ENCODE measurements at places on chromosomes 13 and 19.

DNA sequence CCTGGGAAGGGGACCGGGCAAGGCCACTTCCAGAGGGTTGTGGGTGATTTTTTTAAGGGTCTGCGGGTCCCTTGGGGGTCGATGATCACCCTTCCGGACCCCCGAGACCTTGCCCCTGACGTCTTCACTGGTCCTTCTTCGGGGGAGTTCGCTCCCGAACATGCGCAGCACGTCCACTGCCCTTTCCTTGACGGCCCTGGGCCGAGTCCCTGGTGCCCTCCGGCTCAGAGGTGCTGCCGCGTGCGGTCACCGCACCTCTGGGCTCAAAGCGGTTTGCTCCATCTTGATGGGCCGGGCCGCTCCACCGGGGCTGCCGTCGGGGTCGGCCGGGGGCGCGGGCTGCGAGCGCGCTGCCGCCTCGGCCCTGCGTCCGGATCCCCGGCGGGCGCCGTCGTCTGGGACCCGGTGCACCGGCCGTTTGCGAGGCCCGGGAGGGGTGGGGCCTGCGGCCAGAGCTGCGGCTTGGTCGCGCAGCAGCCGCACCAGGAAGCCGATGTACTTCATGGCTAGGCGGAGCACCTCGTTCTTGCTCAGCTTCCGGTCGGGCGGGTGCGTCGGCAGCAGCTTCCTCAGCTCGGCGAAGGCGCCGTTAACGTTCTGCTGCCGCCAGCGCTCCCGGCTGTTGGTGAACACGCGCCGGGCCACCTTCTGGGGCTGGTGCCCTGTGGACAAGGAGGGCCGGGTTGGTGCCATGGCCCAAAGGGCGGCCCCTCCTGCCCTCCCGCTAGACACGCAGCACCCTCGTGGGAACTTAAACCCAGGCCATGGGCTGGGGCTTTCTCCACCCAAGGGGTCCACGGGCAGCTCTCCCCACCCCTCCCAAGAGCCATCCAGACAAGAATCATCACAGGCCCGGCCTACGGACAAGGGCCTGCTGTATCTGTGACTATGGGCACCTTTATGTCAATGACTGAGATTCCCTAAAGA lies 3.3 kb downstream of the LYL1 start:
- peak; percentile 52 for DNase-seq

GRCh38 chr13:26985285-26985878 lies 186.2 kb downstream of the USP12 start:
- DNase-seq, result peak; percentile 18

DNA sequence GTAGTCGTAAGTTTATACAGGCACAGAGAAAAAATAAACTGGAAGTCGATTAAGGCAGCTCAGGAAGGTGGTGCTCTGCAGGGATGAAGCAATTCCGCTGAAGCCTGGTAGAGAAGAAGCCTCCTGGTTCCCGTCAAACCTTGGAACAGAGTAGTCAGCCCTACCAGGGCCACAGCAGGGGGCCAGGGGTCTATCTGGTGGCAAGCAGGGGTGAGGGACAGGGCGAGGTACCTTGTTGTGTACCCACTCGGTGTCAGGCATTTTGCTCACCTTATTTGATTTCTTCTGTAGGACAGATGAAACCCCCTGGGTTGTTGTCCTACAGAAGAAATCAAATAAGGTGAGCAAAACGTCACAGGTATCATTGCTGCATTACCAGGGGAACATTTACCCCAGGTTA lies 70.6 kb downstream of the C13orf42 start:
- DNase-seq, result no peak

DNA sequence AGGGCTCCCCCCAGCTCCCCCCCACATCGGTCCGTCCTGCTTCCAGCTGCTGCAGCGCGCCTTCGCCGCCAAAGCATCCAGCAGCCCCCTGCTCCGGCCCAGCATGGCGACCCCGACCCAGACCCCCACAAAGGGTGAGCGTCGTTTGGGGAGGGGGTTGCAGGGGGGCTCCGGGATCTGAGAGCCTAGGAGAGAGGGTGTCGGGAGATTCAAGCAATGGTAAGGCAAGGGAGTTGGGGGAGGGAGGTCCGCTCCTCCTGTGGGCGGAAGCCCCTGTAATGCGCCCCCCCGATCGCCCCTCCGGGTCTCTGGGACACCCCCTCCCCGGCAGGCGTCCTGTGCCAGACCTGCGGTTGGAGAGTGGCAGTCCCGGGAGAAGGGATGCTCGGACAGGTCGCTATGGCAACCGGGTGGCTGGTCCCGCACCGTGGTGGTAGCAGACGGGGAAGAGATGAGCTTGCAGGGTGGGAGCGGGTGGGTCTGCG lies at the start of gene FXYD7:
Gene FXYD7 (plus strand): TSS at position 25 of the 485 bp plus-strand sequence. CDS start 79 bp downstream, at position 104.
- no peak for DNase-seq

DNA sequence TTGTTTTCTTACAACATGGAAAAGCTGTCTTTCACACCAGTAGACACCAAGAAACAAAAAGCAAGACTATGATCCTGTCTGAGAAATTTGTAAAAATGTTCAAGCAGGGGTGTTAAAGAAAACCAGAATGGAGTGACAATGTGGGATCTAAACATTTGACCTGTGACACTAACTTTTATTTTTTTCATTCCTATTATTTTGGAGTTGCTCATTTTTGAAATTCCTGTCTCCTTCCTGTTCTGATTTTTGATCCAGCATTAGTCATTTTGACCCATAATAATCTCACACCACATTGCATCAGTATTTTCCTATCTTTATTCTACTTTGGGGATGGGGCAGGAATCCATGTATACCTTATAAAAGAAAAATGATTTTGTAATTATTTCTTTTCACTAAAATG lies 164.2 kb downstream of the DLEU7 start:
- no peak for DNase-seq

DNA sequence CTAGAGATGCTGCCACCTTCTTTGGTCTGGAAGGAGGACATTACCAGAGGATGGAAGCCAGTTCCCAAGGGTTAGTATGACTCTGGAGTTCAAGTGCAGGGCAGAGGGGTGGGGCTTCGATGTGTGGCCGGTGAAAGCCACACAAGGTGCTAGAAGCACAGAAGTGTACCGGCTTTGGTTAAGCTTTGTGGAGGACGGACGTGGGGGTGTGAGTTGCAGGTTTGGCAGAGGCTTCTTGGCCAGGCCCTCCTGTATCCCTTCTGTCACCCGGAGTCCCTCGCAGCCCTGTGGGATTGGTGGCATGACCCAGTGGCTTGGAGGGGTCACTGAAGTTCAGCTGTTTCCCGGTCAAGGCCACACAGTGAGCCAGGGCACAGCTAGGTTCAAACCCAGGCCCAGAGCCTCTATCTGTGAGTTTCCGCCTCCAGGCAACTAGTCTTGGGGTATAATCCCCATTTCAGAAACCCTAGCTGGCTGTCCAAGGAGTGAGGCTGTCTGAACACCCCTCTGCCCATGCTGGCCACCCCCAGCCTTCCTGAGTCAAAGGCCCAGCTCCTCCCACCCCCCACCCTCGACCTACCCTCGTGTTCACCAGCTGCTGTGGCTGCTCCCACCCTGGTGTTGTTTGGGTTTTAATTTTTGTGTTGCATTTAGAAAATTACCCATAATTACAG lies 4.6 kb upstream of the SSBP4 start:
- no peak for DNase-seq

DNA sequence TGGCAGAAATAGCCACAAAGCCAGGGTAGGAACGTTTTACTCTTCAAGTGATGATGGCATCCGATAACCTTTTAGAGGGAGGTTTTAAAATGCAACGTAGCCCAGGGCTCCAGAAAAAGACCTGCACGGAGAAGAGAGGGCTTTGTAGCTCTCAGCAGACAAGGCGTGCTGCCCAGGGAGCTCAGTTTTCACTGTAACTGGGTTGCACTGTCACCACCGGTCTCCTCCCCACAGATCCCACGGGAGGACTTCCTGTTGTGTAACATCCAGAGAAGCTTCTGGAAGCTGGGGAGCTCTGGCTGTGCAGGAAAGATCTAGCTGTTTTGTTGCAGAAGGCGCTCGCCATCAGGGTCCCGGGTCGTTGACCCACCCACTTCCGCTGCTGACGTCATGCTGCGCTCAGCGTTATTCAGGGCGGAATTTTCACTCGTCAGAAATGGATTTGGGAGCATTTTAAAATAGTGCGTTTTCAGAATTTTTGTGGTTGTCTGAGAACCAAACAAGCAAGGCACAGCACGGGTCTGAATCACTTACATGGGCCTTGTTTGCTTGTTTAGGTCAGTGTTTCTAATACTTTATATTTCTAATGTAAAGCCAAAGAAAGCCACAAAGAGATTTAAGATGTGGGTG lies 50.8 kb downstream of the ATP11A start:
- DNase-seq, result no peak

GRCh38 chr19:30317403-30317802 lies 54.8 kb upstream of the ZNF536 start:
- DNase-seq, result no peak

- no peak for DNase-seq
Observed at GRCh38 chr13:110815471-110816204, 99.2 kb downstream of the ANKRD10 start.

GRCh38 chr19:13830741-13831536 lies 35.7 kb downstream of the ZSWIM4 start:
- DNase-seq, result no peak

- DNase-seq, result no peak
Observed at GRCh38 chr19:39681416-39681815, 22.9 kb upstream of the LGALS14 start.

DNA sequence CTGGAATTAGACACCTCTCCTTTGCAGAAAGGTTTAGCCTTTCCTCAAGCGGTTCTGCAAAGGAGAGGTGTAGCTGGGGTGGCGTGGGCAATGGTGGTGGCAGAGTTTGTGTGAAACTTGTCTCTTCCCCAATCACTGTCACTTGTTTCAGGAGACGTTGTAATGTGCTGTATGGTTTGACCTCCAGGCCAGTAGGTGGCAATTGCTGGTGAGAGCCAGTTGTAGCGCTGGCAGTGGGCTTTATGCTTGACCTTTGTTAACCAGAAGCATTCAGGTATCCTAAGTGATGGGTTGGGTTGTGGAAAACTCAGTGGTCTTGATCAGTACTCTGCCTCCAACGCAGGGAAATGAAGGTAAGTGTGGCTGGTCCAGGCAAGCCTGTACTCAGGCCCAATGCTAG lies 12.7 kb upstream of the LILRA5 start:
- no peak for DNase-seq

DNA sequence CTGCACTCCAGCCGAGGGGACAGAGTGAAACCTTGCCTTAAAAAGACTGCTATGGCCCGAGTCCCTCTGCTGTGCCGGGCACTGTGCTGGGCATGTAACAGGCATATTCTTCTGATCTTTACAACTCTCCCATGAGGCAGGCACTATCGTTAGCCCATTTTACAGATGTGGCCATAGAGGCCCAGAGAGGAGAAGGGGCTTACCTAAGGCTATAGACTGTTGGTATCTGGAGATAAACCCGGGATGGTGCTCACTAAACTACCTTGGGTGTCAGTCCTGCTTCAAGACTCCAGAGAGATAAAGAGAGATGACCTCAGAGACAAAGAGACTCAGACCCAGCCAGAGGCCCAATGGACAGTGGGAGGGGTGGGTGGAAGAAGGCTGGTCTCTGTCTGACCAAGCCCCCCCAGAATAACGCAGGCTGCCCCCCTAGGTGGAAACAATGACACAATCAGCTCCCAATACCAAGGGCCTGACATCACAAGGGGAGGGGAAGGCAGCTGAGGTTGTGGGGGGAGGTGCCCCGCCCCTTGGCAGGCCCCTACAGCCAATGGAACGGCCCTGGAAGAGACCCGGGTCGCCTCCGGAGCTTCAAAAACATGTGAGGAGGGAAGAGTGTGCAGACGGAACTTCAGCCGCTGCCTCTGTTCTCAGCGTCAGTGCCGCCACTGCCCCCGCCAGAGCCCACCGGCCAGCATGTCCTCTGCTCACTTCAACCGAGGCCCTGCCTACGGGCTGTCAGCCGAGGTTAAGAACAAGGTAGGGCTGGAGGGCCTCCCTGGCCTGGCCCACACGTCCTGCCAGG lies at the start of gene CNN1:
Gene CNN1 (plus strand): TSS at position 620 of the 805 bp plus-strand sequence. CDS start 77 bp downstream, at position 697.
- no peak for DNase-seq

- DNase-seq, result no peak
Observed at GRCh38 chr13:95588721-95589120, 36.2 kb downstream of the CLDN10 start.

GRCh38 chr19:44623626-44624025 lies 10.3 kb downstream of the IGSF23 start:
- no peak for DNase-seq

DNA sequence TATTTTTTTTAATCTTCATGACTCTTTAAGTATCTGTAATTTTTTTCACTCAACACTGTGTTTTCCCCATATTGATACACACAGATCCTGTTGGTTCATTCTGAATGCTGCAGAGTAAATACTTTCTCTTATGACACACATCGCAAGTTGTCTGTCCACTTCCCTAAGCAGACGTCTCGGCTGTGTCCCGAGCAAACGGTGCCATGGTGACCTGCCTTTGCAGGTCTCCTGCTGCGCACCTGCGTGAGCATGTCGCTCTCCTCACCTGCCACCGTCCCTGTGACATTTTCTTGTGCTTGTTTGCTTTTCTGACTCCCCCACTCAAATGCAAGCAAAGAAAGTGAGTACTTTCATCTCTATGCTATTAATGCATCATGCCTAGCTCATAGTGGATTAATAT lies 57.8 kb downstream of the CCDC70 start:
- DNase-seq, result no peak

GRCh38 chr13:112213467-112214255 lies 146.7 kb downstream of the SOX1 start:
- DNase-seq, result no peak

GRCh38 chr13:28495538-28496187 lies 735 bp upstream of the FLT1 start:
- DNase-seq, result no peak

GRCh38 chr19:12484011-12484370 lies 625 bp downstream of the ZNF709 start:
- no peak for DNase-seq

Measured in stimulated activated CD4-positive, alpha-beta T cell treated with anti-CD3 and anti-CD28 coated beads, Interleukin-1b, Interleukin-23, amount 100 ng/mL, for 1 hour (primary cell).